NCI-H2081 treated with DMSO at 0.1 percent for 48 hours (cell line): ENCODE measurements at places on chromosomes 2 and 18.

GRCh38 chr18:76619621-76620315 is 124.7 kb upstream of the ZNF516 start:
- no peak for DNase-seq

DNA sequence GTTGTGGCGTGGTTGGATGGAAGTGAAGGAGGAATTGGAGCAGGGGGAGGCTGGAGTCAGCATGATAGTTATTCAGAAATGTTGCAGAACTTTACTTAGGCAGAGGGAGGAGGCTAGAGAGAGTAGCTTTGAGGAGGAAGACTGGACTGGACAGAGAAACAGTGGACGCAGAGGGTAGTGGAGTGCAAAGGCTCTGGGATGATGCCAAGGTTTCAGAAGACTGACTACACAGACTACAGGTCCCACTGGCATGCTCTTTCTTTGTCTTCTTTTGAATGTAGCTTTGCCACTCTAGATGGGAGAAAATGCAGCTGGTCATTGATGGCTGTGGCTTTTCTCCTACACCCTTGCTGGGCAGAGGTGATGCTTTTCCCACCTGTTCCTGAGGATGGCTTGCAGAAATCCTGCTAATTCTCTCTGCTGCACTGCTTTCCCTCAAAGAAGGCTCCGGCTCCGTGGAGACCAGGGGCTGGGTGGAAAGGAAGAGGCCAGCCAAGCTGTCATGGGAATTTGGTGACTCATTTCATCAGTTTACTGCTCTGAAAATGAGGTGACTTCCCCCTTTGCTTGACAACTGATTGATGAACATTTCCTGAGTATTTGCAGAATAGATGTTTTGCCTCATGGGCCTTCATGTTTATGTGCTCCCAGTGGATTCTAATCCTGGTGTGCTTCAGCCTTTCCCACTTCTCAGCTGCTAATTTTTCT is 42.4 kb downstream of the MEIS1 start:
- no peak for DNase-seq

- DNase-seq = no peak
These were observed 118.2 kb upstream of the SCN7A start for GRCh38 chr2:166612214-166612613.

DNA sequence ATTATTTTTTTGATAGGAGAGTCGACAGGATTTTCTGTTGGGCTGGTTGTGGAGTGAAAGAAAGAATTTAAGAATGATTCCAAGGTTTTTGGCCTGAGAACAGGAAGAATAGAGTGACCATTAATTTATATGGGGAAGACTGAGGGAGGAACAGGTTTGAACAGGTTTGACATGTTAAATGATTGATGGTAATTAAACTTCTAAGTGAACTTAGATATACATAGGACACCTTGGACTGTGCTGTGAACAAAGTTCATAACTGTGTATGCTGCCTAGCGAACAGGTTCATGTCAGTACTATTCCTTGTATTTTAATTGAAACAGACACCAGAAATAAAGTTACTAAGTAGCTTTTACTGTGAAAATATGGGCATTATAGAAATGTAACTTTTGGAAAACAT is 212.0 kb downstream of the SPAG16 start:
- no peak for DNase-seq

DNA sequence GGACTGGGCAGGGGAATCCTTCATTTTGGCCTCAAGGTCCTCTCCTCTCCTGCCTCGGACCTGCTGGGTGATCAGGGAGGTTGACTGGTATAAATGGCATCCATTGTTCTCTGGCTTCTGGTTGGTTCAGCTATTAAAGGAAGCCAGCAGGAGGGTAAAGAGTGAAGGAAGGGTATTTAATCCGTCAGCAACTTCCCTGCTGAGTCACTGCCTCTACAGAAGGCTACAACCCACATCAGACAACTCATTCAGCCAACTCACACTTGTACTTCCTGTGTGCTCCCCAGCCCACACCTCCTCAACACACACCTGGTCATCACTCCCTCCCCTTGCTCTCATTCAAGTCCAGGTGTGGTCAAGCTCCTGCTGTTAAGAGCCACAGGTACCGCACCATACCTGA is 68.3 kb upstream of the MRPS9 start:
- no peak for DNase-seq
